T-helper 2 cell (primary cell): ENCODE measurements at places on chromosomes 5 and 9.

DNA sequence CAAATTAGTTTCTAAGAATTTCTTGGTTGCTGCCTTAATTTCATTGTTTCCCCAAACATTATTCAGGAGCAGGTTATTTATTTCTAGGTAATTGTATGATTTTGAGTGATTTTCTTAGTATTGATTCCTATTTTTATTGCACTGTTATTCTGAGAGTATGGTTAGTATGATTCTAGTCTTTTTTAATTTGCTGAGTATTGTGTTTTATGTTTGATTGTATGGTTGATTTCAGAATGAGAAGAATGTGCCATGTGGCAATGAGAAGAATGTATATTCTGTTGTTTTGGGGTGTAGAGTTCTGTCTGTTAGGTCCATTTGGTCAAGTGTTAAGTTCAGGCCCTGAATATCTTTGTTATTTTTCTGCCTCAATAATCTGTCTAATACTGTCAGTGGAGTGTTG, 27.1 kb downstream of the LOX start:
- DNase-seq: no peak

DNA sequence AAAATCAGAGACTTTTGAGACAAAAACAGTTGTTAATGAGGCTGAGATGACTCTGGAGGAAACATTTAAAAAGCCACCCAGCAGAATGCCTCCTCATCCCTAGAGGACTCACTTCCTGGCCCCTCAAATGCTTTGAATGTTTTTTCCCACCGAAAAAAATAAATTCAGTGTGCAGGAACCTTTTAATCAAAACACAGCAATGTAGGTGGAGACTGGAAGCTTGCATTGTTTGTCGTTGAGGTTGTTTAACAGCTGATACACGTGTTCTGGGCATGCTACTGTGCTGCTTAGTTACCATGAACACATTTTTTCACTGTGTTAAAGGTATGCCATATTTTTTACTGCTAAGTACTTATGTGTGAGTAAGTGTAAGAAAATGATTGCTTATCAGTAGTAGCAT, 65.7 kb upstream of the ADCY2 start:
- DNase-seq: no peak

DNA sequence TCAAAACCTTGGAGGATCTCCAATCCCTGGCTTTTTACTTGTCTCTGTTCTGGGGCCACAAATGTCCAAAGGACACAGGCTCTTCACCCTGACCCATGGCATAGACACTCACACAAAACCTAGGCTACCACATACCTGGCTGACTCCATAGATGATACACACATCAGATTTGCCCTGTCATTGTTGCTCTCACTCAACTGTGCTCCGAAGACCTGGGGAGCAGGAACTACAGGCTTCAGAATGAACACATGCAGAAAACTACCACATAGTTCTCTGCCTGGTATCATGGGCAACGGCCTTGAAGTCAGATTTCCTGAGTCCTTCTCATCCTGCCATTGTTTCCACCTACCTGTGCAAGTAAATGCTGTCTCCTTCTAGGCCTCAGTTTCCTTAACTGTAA, 226.2 kb downstream of the KIF4B start:
- no peak for DNase-seq

- DNase-seq: no peak
These were observed 56.1 kb upstream of the HSPA9 start for GRCh38 chr5:138631096-138631928.

DNA sequence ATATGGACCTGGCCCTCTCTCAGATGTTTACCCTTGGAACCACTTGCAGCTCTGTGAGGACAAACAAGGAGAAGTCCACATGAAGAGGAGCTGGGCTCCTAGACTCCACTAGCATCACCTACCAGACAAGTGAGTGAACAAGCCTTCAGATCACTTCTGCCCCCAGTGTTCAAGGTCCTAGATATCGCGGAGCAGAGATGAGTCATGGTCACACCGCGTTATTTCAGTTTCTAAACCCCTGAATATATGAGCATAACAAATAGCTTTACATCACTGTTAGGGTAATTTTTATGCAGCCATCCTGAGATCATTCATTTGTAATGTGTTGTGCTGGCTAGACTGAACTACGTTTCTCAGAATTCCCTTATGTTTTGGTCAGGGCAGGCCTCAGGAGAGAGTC, 77.0 kb upstream of the DAP start:
- DNase-seq: no peak

GRCh38 chr5:144487207-144487606, 316.5 kb downstream of the KCTD16 start:
- DNase-seq: no peak

- DNase-seq: no peak
These were observed 196.3 kb downstream of the MLLT3 start for GRCh38 chr9:20426019-20426418.

- no peak for DNase-seq
These were observed 46.7 kb upstream of the UBQLN1 start for GRCh38 chr9:83754383-83754977.

DNA sequence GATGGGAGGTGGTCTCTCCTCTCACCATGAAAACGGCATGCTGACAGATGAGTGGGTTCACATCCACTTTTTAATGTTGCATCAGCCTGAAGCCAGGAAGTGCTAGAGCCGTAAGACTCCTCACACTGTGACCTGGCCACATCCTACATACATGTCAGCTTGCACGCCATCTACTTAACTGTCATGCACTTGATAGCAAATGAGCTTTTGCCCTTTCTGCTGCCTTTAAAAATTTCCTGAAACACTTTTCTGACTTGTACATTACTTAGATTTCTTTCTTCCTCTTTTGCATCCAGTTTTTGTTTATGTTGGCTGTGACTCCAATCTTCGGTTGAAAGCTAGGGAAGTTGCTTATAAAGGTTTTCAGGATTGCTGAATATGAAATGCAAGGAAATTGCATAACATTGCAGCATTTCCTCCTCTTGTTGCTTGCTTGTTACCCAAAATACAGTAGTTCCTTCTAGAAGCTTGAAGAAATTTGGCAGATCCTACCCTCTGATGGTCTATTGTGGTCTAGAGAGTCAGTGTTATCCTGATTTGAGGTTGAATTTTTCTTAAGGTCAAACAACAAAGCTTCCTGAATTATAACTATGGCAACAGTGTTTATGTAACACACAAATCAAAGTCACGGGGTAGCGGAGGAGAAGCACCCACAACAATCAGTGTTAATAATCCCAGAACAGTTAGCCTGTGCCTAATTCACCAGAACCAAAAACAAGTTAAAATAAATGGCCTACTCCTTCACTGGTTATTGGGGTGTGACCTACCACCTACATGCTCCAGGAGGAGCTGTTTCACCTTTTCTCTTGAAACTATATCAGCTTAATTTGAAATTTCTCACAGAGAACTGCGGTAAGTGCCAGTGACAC, 232.5 kb downstream of the ARHGAP26 start:
- peak; percentile 84 for DNase-seq

GRCh38 chr9:19445452-19445851, 36.6 kb downstream of the ACER2 start:
- no peak for DNase-seq

DNA sequence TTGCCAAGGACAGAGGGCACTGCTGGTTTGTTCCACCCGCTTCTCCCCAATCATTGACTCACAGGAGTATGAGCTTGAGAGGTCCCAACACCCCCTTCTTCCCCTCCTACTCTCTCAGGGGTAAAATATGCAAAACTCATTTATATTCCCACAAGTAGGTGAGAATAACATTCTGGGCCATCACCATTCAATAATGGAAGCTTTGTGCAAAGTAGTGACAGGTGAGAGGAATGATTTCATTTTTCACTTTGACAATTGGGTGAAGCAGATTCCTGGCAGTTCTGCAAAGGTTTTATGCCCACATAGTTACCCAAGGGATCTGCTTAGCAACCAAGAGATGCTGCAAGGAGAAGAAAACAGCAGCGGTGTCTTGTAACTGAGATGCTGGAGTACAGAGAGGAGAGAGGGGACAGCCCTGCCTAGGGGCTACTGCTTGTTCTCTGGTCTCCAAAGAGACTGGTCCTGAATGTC, 137.6 kb downstream of the CMYA5 start:
- no peak for DNase-seq

DNA sequence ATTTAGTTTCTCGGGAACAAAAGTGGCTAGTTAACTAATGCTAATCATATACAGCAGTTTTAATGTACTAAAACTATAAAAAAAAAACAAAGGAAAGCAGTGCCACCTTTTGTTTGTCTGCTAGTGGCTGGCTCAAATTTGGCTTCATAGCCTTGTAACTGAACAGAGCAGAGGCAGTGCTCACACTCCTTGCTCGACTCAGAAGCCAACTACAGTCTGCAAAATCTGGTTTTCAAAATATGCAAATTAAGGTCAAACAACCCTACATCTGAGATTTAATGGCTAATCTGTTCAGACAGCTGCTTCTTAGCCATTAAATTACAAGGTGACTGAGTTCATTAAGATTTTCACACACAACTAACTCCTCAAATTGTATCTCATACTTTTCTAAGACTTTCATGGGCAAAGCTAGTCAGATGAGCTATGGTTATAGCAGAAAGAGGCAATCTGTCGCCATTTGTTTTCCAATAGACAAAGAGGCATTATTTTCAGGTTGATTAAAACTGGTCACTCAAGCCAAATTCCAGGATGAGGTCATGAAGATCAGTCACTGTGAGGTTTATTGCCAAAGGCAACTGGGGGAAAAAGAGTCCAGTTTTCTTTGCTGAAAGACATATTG, 56.8 kb upstream of the EPB41L4A start:
- no peak for DNase-seq

DNA sequence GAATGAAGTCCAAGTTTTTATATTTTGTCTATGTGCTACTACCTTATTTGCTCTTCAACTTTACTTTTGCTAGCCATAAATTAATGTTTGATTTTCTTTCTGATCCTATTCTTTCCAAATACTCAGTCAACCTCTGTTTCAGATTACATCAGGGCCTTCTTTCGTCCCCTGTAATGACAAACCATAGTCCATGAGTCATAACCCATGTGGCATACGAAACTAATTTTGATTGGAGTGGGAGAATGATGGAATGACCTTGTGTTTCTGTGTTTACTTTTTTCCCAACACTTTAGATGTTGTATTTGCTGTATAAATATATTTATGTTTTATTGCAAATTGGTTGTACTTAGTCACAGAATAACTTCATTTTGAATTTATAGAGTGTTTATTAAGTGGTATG, 1043.1 kb downstream of the DTWD2 start:
- DNase-seq: no peak

DNA sequence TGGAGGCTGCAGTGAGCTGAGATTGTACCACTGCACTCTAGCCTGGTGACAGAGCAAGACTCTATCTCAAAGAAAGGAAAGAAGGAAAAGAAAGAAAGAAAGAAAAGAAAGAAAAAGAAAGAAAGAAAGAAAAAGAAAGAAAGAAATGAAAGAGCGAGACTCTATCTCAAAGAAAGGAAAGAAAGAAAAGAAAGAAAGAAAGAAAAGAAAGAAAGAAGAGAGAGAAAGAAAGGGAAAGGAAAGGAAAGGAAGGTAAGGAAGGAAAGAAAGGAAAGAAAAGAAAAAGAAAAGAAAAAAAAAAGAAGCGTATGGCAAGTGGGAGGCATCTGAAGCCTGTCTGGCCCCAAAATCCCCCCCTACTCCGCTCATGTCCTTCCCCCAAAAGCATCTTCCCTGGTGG, 182.3 kb upstream of the MSX2 start:
- DNase-seq: no peak

GRCh38 chr9:75858497-75859092, 31.9 kb upstream of the PCSK5 start:
- DNase-seq: no peak

DNA sequence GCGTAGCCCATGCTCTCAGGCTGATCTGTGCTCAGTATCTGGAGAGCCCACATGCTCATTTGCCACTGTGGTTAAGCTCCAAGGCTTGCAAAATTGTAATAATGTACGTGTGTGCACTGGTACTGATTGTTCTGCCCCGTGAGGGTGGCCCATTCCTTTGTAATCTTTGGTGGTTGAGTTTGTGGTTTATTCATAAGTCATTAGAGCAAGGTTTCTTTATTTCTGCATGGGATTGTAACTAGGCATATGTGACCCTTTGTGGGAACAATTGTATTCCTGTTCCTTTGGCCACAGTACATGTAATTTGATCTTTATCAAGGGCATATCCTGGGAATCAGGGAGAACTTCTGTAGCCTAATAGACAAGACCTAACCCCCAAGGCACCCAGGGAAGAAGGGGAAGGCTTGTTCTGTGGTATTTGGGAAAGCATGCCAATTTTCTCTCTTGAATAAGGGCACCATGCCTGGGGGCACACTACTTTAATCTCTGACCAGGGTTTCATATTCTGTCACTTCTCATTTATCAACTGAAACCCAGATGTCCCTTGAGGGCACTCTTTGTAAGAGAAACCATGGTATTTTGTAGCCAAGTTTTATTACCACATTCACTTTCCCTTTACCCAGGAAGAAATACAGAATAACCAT, 74.6 kb downstream of the NPR3 start:
- DNase-seq: no peak

- DNase-seq: no peak
These were observed 157.0 kb upstream of the RAI14 start for GRCh38 chr5:34499001-34499734.

- no peak for DNase-seq
These were observed 71.0 kb downstream of the AMBP start for GRCh38 chr9:114006931-114007691.

DNA sequence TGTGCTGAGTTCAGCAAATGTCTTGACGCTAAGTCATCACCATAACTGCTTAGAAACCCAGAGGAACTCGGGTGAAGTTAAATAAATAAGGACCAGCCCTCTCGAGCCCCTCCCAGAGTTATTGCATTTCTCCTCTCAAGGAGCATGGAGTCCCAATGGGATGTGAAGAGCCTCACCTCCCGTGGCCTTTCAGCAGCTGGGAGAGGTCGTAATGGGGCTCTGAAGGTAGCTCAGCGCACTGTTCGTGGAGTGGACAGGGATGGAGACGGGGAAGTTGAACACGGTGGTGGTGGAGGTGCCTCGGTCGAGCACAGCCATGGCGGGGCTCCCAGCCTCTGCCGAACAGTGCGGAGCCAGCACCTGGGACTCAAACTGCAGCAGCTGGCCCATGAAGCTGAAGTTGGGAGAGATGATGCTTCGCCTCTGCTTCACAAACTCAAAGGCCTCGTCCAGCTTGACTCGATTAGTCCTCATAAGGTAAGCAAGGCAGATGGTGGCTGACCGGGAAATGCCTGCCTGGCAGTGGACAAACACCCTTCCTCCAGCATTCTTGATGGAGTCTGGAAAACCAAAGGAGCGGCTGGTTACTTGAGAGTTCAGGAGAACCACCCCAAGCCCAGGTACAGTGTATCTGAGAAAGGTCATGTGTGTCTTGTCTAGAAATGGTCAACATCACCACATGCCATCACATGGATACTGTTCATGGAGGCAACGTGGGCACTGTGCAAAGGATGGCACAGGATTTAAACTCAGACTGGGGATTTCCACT, 2.2 kb downstream of the DUSP1 start:
- DNase-seq: no peak

DNA sequence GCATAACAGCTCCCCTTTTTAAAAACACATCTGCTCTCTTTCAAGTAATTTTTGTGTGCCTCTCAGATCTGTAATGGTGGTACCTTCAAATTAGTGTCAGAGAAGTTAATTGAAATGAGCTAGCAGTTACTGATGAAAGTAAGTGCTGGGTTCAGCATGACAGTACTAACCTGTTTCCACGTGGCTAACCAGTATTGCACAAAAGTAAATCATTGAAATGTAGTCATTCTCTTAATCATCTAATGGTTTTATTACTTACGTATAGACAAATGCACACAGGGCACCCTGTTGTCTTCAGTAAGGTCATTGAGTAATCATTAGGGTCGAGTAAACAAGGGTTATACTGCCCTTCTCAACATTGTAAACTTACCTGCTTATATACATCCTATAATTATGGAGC, 157.8 kb upstream of the PRR16 start:
- no peak for DNase-seq

GRCh38 chr5:153223376-153223775, 267.1 kb upstream of the GRIA1 start:
- DNase-seq: no peak

- peak; percentile 89 for DNase-seq
These were observed at the start of gene PJA2 for GRCh38 chr5:109409844-109410388. TSS of gene PJA2 (minus strand) at chr5:109409974. CDS start at chr5:109383433, 26,541 bp downstream.
